ENCODE measurements at places on chromosomes 5 and 9.

DNA sequence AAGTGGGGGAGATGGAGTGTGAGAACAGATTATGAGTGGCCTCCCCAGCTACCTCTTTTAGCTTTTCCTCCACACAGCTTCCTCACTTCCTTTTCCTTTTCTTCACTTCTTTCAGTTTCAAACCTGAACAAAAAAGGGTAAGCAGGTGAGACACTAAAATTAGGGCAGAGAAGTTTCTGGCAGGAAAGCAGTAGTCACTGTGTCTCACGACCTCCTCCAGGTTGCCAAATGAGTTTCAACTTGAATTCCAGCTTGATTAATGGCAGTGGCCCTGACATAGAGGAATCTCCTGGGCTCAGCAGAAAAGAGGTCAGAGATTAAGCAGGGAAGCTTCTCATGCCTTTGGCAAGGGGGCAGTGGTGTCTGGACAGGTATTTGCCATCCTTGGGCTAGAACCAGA, 63.7 kb upstream of the SPINK5 start:
- DNase-seq, result no peak

DNA sequence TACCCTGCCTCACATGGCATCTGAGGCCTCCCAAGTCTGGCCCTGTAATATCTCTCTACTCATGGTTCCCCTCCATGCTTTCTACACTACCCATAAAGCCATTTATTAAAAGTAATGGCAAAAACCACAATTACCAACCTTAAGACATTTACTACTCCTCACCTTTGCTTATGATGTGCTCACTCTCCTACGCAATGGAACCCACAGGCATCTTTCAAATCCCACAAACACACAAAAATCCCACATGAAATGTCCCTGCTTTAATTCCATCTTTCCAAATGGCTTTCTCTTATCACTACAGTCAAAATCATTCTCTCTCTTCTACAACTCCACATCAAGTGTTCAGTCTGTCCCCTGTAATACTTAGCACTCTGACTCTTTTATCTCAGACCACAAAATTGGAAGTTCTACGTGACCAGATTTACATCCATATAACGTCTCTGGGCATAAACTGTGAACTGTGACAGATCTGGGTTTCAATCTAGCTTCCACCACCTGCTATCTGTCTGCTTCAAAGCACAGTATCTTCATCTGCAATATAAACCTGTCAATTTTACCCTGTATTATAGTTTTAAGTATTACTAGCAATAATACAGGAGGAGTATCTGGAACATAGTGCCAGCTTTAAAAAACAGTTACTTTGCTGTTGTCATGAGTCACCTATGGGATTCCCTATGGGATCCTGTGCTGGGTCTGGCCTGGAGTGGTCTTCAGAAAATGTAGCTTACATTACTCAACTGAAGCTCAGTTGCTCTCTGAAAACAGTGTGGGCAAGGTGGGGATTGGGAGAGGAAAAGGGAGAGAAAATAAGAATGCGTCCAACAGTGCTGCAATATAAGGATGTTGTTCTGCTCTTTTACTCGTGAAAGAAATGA, 137.1 kb upstream of the TRIM32 start:
- DNase-seq, result no peak

GRCh38 chr9:27336829-27337228, 39.9 kb upstream of the EQTN start:
- no peak for DNase-seq

DNA sequence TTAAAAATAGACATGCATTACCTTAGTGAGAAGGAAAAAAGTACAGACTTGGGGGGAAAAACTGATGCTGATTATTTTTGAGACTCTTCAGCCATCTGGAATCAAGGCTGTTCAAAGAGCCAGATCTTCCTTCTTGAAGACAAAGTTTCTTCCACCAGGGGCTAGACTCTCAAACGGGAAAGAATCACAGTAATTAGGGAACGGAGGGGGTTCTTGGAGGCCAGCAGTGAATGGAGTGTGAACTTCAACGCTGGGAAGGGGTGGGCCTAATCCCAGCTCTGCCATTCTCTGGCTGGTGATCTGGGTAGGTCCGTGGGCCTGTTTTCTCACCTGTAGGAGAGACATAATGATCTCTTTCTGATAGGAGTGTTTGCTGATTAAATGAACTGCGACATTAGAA, 21.1 kb upstream of the LHX2 start:
- DNase-seq, result no peak

DNA sequence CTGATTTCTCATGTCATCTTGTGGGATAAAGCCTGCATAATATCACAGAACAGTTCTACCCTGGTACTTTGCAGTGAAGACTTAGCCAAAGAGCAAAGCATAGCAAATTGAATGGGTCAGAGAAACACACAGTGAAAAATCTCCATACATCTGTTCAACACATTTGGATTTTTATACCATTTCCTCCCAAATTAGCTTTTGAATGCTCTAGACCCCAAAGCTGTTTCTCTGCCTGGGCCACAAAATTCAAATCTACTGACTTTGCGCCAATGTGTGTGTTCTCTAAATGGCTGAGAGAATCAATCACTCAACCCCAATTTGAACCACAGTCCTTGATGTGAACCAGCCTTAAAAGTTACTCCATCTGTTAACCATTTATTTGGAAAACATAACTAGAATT, 236.9 kb upstream of the NFIL3 start:
- no peak for DNase-seq

GRCh38 chr5:34914671-34915138, 599 bp downstream of the RAD1 start:
- DNase-seq, result no peak

DNA sequence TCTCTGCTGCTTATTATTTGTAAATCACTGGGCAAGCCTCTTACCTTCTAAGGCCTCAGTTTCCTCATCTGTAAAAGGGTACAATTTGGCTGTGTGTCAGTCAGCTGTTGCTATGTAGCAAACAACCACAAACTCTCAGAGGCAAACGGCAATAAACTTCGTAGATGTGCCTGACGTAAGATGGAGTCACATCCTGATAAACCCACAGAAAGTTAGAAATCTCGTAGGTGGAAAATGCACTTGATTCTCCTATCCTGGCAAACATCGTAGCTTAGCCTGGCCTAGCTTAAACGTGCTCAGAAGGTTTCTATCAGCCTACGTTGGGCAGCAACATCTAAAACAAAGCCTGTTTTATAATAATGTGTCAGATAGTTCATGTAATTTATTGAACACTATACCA, 35.0 kb upstream of the UNC5A start:
- no peak for DNase-seq

- no peak for DNase-seq
Measured at GRCh38 chr9:126294331-126295081, 32.1 kb upstream of the MVB12B start.

DNA sequence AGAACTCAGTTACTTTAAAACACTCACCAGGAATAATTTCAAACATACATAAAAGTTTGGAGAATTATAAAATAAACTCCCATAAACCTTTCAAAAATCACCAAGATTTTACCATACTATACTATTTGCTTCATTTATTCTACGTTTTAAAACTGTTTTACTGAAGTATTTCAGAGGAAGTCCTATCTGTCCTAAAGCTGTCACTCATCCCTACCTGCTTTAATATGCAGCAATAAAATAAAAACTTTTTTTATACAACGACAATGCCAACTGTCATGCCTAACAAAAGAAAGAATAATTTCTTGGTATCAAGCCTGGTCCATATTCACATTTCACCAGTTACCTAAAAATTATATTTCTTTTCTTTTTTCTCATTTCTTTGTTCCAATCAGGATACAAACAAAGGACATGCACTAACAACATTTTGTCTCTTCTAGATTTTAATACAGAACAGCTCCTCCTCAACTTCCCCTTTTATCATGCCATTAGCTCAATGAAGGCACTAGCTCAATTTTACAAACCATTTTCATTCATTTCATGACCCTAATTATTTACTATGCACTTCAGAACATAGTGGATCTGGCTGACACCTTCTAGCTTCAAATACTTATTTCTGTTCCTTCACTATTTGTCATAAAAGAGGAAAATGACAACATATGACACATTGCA, 135.2 kb downstream of the GNAQ start:
- DNase-seq, result no peak

All from stimulated activated CD4-positive, alpha-beta T cell treated with anti-CD3 and anti-CD28 coated beads, Interleukin-1b, Interleukin-23, amount 100 ng/mL, for 1 hour (primary cell).